ENCODE measurements at places on chromosomes 16 and 17. TPM values are rescaled to one million over a fixed set of nuclear protein-coding genes. Genes with fewer than 3 reads are reported as not detected.

DNA sequence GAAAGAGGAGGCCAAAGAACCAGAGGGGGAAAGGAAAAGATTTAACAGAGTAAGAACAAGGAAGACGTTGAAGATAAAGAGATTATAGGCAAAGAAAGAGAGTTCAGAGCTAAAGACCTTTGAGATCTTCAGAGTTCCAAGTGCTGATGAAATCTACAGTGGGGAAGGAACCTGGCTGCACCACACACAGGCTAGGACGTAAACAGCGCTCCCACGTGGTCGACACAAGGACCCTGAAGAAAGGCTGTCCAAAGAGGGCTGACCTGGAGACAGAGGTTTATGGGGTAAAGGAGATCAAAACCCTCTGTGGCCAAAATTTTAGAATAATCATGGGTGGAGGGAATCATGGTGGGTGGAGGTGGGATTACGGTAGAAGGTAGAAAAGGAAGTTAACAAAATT lies 121.6 kb downstream of the PMP22 start:
- DNase-seq, result no peak

GRCh38 chr17:74608511-74608910 lies 15.0 kb downstream of the CD300E start:
- no peak for DNase-seq

GRCh38 chr17:33804401-33804800 lies 450.7 kb upstream of the CCL2 start:
- no peak for DNase-seq

- peak; percentile 74 for DNase-seq
These were observed 209.4 kb upstream of the CIBAR2 start for GRCh38 chr16:85321509-85322271.

DNA sequence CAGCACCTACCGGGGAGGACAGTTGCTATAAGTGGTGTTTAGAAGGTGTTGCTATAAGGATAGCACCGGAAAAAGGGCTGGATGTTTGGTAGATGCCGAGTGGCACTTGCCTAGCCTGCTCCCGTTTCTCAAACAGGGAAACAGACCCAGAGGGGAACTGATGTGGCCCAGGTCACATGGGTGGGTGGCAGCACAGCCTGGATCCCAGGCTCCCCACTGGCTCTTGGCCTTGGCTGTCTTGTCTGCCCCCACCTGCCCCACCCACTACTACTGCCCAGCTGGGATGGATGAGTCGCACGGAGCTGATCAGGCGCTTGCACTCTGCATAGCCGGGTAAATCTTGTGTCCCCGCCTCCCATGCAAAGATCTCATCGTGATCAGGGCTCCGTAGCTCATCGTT lies 7.2 kb downstream of the SMTNL2 start:
- DNase-seq, result peak; percentile 75

DNA sequence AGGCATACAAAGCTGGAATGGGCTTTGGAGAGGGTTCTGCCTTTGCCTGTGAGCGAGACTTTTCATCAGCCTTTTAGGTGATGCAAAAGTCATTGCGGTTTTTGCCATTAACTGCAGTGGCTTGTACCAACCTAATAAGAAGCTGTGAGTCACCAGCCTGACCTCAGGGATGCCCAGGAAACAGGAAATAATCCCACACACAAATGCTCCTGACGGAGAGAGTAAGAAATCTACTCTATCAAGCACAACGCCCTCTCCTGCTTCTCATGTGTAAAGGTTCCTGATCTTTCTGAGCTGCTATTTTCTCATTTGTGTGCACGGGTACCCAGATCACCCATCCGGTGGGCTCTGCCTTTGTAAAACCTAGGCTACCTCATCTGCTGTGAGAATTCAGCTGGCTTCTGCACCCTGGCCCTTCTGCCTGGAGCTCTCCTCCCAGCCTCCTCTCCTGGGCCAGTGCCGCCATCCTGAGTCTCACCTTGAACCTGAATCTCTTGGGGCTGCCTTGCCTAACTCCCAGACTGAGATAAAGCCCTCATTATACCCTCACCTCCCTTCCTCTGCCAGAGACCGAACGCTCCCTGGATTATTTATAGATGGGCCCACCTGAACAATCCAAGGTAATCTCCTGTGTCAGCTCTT lies 299.7 kb downstream of the C16orf95 start:
- DNase-seq, result peak; percentile 23

DNA sequence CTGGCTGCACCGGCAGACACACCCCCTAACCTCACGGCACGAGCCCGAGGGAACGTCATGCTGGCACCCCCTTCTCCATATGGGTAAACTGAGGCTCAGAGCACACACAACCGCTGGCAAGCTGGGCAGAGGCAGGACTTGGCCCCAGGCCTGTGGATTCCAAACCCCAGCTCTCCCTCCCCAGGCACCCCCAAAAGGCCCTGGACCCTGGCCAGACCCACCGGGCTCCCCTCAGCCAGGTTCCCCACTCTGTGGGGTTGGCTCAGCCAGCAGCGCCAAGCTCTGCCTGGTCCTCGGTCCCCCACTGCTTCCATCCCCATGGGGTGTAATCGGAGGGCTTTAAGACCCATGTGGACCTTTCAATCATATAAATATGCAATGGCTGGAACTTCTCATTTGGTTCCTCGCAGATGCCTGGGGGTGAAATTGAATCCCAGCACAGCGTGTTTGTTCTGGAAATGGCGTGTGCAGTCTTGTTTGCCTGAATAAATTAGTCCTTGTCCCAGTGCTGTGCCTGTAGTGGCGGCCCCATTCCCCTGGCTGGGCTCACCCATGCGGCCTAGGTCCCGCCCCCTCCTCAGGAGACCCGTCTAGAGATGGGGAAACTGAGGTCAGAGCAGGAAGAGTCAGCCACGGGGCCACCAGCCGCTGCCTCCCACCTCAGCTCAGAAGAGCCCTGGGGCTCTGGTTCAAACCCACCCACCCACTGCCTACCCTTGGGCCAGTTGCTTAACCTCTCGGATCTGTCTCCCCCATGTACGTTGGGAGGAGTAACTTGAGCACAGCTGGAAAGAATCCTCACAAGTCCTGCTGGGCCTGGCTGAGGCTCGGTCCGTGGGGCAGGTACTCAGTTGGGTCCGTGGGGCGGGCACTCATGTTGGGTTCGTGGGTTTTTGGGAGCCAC lies 57.3 kb downstream of the ZFPM1 start:
- peak; percentile 73 for DNase-seq

DNA sequence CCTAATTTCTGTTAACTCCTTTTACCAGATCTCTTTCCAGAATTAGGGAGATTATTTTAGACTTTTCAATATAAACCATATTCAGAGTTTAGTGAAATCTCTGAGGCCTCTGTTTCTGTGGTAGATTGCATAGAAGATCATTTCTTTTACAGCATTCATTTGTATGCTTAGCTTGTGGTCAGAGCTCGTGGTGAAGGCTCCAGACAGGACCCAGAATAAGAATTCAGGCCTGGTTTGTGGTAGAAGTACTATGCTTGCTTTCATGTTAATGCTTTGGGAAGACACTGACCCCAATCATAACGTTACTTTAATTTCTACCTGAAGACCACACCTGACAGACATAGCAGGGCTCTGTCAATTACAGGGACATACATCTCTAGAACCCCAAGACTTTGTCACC lies 258.1 kb downstream of the FTO start:
- DNase-seq, result no peak

GRCh38 chr17:36127199-36127893 lies 23.7 kb downstream of the CCL4 start:
- no peak for DNase-seq

DNA sequence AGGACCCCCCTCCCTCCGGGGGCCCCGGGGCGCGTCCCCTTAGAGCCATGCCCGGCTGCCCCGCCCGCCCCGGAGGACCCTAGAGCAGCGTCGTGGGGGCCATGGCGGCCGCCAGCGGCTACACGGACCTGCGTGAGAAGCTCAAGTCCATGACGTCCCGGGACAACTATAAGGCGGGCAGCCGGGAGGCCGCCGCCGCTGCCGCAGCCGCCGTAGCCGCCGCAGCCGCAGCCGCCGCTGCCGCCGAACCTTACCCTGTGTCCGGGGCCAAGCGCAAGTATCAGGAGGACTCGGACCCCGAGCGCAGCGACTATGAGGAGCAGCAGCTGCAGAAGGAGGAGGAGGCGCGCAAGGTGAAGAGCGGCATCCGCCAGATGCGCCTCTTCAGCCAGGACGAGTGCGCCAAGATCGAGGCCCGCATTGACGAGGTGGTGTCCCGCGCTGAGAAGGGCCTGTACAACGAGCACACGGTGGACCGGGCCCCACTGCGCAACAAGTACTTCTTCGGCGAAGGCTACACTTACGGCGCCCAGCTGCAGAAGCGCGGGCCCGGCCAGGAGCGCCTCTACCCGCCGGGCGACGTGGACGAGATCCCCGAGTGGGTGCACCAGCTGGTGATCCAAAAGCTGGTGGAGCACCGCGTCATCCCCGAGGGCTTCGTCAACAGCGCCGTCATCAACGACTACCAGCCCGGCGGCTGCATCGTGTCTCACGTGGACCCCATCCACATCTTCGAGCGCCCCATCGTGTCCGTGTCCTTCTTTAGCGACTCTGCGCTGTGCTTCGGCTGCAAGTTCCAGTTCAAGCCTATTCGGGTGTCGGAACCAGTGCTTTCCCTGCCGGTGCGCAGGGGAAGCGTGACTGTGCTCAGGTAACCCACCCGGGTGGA lies 759 bp downstream of the ALKBH5 start:
- DNase-seq, result peak; percentile 54

- peak; percentile 92 for DNase-seq
These were observed 190.6 kb downstream of the SEC14L1 start for GRCh38 chr17:77331301-77331864.

DNA sequence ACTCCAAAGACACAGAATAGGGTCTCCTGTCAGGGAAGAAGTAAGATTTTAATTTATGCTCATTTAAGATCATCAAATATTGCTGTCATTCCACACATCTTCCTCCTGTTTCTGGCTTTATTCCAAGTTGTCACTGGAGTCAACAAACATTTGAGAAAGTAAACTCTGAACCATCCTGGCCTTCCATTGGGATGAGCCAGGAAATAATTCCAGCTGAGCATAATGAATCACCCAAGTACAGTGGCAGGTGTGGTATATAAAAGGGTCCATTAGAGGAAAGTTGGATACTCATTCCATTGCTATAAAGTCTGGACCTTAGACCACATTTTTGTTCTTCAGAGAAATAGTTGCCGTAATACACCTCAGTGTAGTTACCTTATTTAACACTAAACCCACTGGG lies 246.1 kb downstream of the SLC39A11 start:
- DNase-seq, result no peak

DNA sequence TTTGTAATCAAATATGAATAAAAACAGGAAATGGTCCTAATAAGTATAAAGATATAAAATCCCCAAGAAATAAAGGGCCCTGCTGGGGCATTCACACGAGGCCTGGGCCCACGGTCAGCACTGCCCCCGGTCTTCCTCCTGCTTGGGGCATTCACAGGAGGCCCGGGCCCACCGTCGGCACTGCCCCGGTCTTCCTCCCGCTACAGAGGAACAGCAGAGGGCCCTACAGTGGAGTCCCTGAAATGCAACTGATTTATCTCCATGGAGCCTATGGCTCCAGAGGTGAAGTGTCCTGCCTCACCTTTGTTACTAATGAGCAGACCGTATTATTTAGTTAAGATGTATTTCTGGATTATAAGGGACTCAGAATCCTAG lies 46.5 kb downstream of the MAP1LC3B start:
- no peak for DNase-seq

DNA sequence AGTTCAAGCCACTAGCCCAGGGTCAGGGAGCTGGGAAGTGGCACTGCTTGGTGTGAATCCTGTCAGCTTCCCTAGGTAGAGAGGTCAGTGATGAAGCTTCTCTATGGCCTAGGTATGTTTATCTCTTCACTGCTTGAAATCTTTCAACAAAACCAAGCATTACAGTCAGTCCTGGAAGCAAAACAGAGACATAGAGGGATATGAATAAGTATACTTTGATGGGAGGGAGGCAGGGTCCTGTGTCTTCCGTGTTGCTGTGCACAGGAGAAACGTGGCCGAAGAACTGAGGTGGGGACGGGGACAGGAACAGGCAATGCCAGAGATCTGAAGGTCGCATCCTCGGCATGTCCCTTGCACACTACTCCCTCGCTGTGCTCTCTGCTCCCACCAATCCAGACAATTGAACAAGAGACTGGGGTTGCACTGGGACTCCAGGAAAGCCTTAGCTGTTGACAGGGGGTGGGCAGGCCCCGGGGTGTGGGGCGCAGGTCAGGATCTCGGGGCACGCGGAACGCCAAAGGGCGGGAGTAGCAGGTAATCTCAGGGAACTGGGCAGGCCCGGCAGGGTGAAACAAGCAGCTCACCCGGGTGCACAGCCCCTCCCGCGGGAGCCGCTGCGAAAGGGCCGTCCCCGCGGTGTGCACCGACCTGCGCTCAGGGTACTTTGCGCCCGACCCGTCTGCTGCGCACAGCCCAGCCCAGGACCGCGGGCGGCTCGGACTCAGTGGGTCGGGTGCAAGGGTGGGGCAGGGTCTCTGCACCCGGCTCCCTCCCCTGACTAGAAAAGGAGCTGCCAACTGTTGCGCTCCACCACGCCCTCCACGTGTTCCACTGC lies at the start of gene MT1H:
MT1H (plus strand) TSS at position 810 of the 835 bp plus-strand sequence. CDS start 71 bp downstream, outside the sequence.
- DNase-seq, result no peak

GRCh38 chr17:9361188-9361955 lies 214.2 kb downstream of the STX8 start:
- peak; percentile 74 for DNase-seq

DNA sequence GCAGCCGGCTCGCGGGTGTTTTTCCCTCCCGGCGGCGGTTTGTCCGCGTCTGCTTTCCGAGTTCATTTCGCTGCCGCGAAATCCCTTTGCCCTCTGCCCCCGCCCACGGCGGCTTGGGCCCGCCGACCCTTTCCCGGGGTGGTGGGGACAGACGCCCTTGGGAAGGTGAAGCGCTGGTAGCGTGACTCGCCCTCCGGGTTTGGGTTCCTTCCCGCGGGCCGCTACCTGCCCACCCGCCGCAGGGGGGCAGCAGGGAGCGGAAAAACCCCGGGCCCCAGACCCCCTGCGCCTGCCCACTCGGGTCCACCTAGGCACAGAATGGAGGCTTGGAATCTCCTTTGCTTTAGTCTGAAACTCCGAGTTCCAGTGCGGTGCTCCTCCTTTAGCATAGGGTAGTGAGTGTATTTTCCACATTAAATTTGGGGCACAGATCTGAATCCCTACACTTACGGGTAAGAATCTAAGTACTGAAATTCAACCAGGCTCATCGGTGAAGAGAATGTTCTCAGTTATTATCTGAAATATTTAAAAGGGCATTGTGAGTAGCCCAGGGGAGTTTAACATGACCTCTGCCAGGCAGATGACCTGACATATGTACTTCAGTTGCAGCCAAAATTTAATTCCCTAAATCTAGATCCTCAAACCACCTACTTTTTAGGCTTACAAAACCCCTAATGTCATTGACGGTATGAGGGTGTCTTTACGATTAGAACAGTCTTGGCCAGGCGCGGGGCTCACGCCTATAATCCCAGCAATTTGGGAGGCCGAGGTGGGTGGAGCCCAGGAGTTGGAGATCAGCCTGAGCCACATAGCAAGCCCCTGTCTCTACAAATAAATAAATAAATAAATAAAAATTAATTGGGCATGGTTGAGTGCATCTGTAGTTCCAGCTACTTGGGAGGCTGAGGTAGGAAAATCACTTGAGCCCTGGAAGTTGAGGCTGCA lies 1.0 kb downstream of the NME2 start:
- DNase-seq, result no peak

The ZNF423 gene
- 12.3 TPM for total RNA-seq

The KRTAP2-4 gene
- total RNA-seq, result not detected

The ALDH3A1 gene
- total RNA-seq, result not detected

The SHPK gene
- total RNA-seq, result 9.4 TPM

The IGSF6 gene
- 13.2 TPM for total RNA-seq

The ZNF652 gene
- 16.6 TPM for total RNA-seq

The SPATA22 gene
- total RNA-seq, result 1.2 TPM

The FBXW10 gene
- total RNA-seq, result 0.24 TPM

The CCDC40 gene
- total RNA-seq, result 2.9 TPM

The NPIPB12 gene
- 11.8 TPM for total RNA-seq

The SPNS1 gene
- 13.0 TPM for total RNA-seq

The SLC6A2 gene
- total RNA-seq, result 2.6 TPM

The ADPRM gene
- total RNA-seq, result 18.3 TPM

The ACSM2A gene
- total RNA-seq, result 5.1 TPM

All from umbilical cord (tissue), 2 donors.